Left cardiac atrium (tissue), 4 donors: ENCODE measurements at places on chromosomes 16 and 17. TPM values are rescaled to one million over a fixed set of nuclear protein-coding genes. Genes with fewer than 3 reads are reported as not detected.

Gene GRIN2A
- 2.0 TPM for total RNA-seq

- DNase-seq = peak; percentile 91
Measured at GRCh38 chr16:3690470-3690928, 26.8 kb downstream of the TRAP1 start.

GRCh38 chr17:59436900-59437299, 105.4 kb downstream of the YPEL2 start:
- peak; percentile 53 for DNase-seq

Gene P3H4
- 13.8 TPM for total RNA-seq

DNA sequence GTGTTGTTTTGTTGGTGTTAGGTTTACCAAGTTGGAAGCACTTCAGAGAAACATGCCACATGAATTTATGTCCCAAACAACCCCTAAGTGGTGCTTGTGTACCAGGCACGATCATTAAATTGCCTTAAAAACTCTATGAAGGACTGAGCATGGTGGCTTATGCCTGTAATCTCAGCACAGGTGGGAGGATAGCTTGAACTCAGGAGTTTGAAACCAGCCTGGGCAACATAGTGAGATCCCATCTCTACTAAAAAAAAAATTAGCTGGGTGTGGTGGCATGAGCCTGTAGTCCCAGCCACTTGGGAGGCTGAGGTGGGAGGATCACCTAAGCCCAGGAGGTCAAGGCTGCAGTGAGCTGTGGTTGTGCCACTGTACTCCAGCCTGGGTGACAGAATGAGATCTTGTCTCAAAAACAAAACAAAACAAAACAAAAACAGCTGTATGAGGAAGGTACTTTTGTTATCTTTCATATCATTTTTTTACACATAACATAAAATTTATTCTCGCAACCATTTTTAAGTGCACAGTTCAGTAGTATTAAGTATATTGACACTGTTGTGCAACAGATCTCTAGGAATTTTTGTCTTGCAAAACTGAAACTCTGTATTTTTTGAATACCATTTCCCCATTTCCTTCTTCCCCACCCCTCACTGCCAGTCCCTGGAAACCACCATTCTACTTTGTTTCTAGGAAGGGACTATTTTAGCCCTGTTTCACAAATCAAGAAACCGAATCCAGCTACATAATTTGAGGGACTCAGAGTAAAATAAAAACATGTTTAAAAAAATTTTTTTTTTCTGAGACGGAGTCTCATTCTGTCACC, 14.3 kb upstream of the RBBP6 start:
- DNase-seq = no peak
